ENCODE measurements at places on chromosomes 3 and 15. TPM values are rescaled to one million over a fixed set of nuclear protein-coding genes. Genes with fewer than 3 reads are reported as not detected.

PGBD4 gene
- 5.6 TPM for total RNA-seq

ITPKA gene
- total RNA-seq = not detected

DNA sequence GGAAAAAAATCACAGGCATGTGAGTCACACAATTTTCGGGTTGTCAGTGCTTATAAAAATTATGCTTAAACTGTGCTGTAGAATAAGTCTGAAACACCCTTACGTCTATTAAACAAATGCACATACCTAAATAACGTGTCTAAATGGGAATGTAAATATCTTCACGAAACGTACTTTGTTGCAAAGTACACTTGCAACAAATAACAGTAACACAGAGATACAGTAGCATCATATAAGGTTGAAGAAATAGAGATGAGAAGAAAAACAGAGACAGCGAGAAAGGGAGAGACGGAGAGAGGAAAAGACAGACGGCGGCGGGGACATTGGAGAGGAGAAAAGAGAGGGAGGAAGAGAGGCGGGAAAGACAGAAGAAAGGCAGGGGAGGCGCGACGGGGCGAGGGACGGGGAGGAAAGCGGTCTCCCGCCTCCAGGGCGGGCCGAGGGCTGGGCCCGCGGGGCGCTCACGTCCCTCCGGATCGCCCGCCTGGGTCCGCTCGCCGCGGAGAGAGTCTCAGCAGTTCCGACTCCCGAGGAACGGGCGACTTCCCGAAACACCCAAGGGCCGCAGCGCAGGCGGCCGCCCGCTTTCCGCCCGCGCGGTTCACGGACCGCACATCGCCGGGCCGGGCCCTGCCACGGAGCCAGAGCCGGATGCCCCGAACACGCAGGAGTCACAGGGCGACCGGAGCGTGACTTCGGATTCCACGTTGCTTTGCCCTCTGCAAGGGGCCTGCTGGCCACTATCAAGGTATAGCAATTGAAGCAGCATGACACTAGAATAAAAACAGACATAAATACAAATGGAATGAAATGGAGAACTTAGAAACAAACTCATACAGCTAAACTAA lies 153.4 kb downstream of the LMLN start:
- no peaks in the 10 kb centered on the region for H3K36me3 ChIP-seq
- H3K4me3 ChIP-seq = no peak overlapping the region
- H3K4me1 ChIP-seq = peaks cover 12% of the 10 kb centered on the region

GRCh38 chr3:13112521-13113345 lies 39.5 kb upstream of the IQSEC1 start:
- no peaks in the 10 kb centered on the region for H3K27me3 ChIP-seq
- peak overlapping the region; percentile 98 for H3K27ac ChIP-seq
- peaks cover 68% of the 10 kb centered on the region for H3K4me1 ChIP-seq
- H3K36me3 ChIP-seq = no peaks in the 10 kb centered on the region
- no peak overlapping the region for H3K4me3 ChIP-seq
- DNase-seq = no peak

DNA sequence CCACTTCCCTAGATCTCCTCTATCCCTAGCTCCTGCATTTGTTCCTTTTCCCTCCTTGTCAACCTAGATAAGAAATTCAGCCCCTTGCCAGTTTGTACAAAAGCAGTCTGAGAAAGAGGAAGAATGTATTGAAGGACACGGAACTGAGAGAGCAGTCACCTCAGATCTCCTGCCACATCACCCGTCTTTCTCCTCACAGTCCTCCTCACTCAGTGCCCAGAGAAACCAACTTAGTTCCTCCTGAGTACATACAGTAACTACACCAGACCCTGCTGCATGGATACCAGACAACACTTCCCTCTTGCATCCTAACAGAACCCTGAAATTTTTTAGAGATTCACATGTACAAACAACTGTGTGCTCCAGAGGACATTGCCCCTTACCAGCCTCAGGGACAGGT lies 563.6 kb upstream of the ADAMTS9 start:
- H3K4me1 ChIP-seq = no peaks in the 10 kb centered on the region
- H3K36me3 ChIP-seq = no peaks in the 10 kb centered on the region
- no peak overlapping the region for H3K4me3 ChIP-seq
- DNase-seq = no peak
- no peak overlapping the region for H3K27ac ChIP-seq

PLAAT1 gene
- not detected for total RNA-seq

TMEM45A gene
- total RNA-seq = 0.15 TPM

TP63 gene
- 1.2 TPM for total RNA-seq

DNA sequence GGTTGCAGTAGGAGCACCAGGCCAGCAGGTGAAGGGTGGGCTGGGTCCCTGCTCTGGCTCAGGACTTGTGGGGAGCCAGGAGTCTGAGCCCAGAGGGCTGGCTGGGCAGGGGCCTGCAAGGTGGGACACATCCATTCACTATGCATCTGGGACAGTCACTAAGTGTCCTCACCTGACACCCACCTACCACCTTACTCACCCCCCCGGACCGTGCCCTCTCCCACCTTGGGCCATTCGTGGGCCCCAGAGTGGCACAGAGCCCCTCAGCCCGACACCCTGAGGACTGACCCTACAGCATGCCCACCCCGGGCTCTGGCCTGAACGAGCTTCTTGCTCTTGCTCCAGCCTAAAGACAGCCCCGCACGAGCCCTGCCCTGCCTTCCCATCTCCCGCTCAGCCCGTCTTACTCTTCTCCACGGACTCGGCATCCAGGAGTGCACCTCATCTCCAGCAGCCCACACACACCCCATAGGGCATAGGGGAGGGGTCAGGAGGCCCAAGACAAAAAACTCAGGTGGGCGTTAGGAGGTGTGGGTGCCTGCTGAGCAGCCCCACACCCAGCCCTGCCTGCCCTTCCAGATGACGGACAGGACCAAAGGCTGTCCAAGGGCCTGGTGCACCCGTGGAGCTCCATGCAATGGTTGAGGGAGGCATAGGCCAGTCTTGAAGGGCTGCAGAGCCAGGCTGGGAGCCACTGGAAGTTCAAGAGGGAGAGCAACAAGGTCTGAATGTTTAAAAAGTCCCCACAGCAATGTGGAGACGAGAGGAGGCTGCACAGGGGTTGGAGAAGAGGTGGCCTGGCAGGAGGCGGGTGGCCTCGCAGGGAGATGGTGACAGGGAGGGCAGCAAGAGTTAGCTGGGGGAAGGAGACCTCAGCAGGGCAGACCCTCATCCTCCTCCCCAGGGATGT lies 27.0 kb downstream of the PTH1R start:
- H3K27me3 ChIP-seq = no peaks in the 10 kb centered on the region
- DNase-seq = no peak
- H3K4me3 ChIP-seq = no peak overlapping the region
- peaks cover 8% of the 10 kb centered on the region for H3K4me1 ChIP-seq

DNA sequence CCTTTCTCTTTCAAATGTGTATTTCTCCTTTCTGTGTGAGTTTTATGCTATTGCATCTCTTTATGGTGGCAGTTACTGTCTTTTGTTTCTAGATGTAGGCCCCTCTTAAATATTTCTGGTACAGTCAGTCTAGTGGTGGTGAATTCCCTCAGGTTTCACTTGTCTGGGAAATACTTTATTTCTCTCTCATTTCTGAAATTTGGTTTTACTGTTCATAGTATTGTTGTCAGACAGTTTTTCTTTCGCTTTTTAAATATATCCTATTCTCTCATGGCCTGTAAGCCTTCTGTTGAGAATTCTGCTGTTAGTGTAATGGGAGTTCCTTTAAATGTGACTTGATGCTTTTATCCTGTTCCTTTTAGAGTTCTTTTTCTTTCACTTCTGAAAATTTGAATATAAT lies 874.0 kb downstream of the PLOD2 start:
- H3K4me1 ChIP-seq = no peaks in the 10 kb centered on the region
- H3K27me3 ChIP-seq = no peaks in the 10 kb centered on the region
- no peak overlapping the region for H3K27ac ChIP-seq
- H3K36me3 ChIP-seq = no peaks in the 10 kb centered on the region
- H3K4me3 ChIP-seq = no peak overlapping the region
- DNase-seq = no peak

GRCh38 chr3:16720367-16720940 lies 115.2 kb upstream of the DAZL start:
- H3K27me3 ChIP-seq = no peaks in the 10 kb centered on the region
- H3K4me1 ChIP-seq = no peaks in the 10 kb centered on the region
- DNase-seq = no peak
- no peaks in the 10 kb centered on the region for H3K36me3 ChIP-seq
- no peak overlapping the region for H3K4me3 ChIP-seq

- no peak overlapping the region for H3K4me3 ChIP-seq
- no peaks in the 10 kb centered on the region for H3K36me3 ChIP-seq
- no peaks in the 10 kb centered on the region for H3K4me1 ChIP-seq
- no peaks in the 10 kb centered on the region for H3K27me3 ChIP-seq
- no peak overlapping the region for H3K27ac ChIP-seq
Measured at GRCh38 chr15:70967646-70968045, 75.0 kb downstream of the LRRC49 start.

- no peak overlapping the region for H3K4me3 ChIP-seq
- H3K27me3 ChIP-seq = no peaks in the 10 kb centered on the region
- no peaks in the 10 kb centered on the region for H3K36me3 ChIP-seq
Measured at GRCh38 chr15:72785432-72785831, 1.9 kb upstream of the ADPGK start.

DNA sequence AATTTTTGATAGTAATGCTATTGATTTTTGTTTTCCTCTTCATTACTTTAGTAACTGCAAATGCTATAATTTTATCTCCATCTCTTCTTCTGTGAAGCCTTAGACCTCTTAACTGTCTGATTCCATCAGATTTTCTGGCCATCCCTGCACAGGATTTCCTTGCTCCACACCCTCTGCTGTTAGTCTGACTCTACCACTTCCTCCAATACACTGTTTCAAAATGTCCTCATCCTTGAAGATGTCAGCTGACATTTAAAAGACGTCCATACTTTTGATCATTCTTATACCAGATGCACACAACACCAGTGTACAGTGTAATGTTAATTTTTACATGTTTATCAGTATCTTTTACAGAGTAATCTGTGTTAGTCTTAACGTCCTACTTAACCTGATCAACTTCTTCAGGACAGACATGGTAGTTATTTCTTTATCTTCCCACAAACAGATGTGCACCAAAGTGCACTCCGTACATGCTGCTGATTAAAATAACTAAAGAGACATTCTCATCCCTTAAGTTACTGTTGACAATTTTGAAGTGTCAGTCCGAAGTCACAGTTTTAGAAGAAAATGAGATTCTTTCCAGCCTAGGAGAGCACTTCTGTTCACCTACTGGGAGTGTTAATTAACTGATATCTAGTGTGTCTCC lies 102.4 kb upstream of the RASGRP1 start:
- H3K36me3 ChIP-seq = no peaks in the 10 kb centered on the region
- no peaks in the 10 kb centered on the region for H3K27me3 ChIP-seq
- no peak overlapping the region for H3K4me3 ChIP-seq
- H3K27ac ChIP-seq = no peak overlapping the region

- no peak for DNase-seq
- no peaks in the 10 kb centered on the region for H3K27me3 ChIP-seq
- no peak overlapping the region for H3K27ac ChIP-seq
- H3K4me3 ChIP-seq = no peak overlapping the region
- H3K4me1 ChIP-seq = peaks cover 14% of the 10 kb centered on the region
Measured at GRCh38 chr3:53188136-53188685, 27.2 kb downstream of the PRKCD start.

CDHR4 gene
- 0.32 TPM for total RNA-seq

GRCh38 chr15:66276546-66276945 lies 16.8 kb upstream of the DIS3L start:
- H3K4me3 ChIP-seq = no peak overlapping the region
- H3K27ac ChIP-seq = no peak overlapping the region
- H3K27me3 ChIP-seq = no peaks in the 10 kb centered on the region
- no peaks in the 10 kb centered on the region for H3K36me3 ChIP-seq

TMEM40 gene
- not detected for total RNA-seq

GRCh38 chr3:197835509-197835908 lies 44.5 kb downstream of the LRCH3 start:
- no peak overlapping the region for H3K27ac ChIP-seq
- no peak overlapping the region for H3K4me3 ChIP-seq
- DNase-seq = peak; percentile 22
- peaks cover 10% of the 10 kb centered on the region for H3K4me1 ChIP-seq
- no peaks in the 10 kb centered on the region for H3K27me3 ChIP-seq

DNA sequence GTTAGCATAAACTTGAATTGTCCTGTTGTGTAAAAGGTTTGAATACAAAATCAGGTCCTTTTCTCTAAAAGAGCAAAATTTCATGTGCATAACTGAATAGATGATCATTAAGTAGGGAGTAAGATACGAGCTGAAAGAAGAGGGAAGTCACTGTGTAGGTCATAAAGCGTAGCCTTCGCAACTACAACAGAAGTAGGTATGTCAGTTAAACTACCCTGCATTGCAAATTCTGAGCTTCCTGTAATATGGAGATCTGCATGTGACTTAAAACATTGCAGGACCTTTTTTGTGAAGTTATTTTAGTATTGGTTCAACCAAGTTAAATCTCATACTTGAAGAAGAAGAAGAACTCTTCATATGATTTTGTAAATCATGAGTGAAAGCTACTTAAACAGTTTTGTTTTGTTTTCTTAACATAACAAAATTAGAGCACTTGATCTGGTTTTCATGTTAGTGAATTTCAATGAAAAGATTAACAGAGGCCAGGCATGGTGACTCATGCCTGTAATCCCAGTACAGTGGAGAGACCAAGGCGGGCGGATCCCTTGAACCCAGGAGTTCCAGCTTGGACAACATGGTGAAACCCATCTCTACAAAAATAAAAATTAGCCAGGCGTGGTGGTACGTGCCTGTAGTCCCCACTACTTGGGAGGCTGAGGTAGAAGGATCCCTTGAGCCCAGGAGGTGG lies 26.4 kb downstream of the ARMC8 start:
- H3K27ac ChIP-seq = no peak overlapping the region
- H3K4me1 ChIP-seq = no peaks in the 10 kb centered on the region
- DNase-seq = no peak
- no peaks in the 10 kb centered on the region for H3K36me3 ChIP-seq

ABI3BP gene
- not detected for total RNA-seq

STRIT1 gene
- not detected for total RNA-seq

SEMA5B gene
- total RNA-seq = not detected

UCN2 gene
- total RNA-seq = not detected

DNA sequence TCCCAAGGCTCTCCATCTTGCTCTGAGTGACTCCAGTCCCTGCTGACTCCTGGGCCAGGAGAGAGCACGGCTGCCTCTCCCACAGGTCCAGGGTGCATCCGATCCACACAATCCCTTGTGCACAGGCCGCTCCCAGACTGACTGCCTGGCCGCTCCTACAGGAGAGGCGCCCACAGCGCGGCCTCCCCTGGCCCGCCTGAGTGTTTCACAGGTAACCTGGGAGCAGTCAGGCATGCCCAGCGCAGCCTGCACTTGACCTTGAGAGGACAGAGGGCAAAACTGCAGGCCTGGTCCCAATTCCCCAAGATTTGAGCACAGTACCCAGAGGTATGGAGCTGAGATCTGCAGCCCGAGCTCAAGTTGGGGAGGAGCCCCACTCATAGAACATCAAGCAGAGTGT lies 490.2 kb downstream of the CNTN6 start:
- H3K36me3 ChIP-seq = no peaks in the 10 kb centered on the region
- no peaks in the 10 kb centered on the region for H3K4me1 ChIP-seq
- no peak overlapping the region for H3K4me3 ChIP-seq
- H3K27me3 ChIP-seq = no peaks in the 10 kb centered on the region
- DNase-seq = no peak

- no peak overlapping the region for H3K27ac ChIP-seq
- no peak overlapping the region for H3K4me3 ChIP-seq
- H3K36me3 ChIP-seq = peaks cover 2% of the 10 kb centered on the region
- H3K4me1 ChIP-seq = no peaks in the 10 kb centered on the region
- no peaks in the 10 kb centered on the region for H3K27me3 ChIP-seq
- DNase-seq = no peak
Measured at GRCh38 chr15:101043911-101044624, 124.9 kb downstream of the LRRK1 start.

GRCh38 chr3:12501360-12502020 lies 17.2 kb downstream of the TSEN2 start:
- H3K27ac ChIP-seq = no peak overlapping the region
- no peak overlapping the region for H3K4me3 ChIP-seq
- H3K36me3 ChIP-seq = peaks cover 55% of the 10 kb centered on the region
- H3K27me3 ChIP-seq = no peaks in the 10 kb centered on the region
- no peaks in the 10 kb centered on the region for H3K4me1 ChIP-seq

ATP13A5 gene
- 0.12 TPM for total RNA-seq
